Stimulated activated naive CD4-positive, alpha-beta T cell (primary cell): ENCODE measurements at places on chromosomes 16 and 17.

DNA sequence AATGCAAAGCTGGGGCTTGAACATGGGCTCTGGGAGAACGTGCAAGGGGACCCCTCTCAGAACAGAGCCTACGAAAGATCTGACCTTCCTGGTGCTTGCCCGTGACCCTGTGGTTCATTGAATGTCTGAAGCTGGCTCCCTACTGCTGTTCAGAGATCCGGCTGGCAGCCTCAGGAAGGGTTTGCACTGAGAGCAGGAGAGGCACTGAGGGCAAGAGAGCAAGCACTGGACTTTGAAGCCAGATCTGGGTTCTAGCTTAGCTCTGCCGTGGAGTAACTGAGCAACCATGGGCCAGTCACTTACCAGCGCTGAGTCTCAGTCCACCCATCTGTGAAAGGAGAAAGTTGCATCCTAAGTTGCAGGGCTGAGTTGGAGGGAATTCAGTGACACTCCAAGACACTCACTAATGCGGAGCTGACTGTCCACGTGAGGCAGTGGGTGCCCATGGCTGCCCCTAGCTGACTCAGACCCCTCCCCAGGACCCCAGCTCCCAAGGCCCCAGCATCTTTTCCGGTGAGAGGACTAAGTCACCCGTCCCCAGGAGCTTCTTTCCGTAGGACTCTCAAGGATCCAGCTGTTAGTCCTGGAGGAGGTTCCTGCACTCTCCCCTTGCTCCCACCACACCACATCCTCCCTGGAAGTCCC is 41.3 kb downstream of the BEAN1 start:
- DNase-seq, result no peak

- DNase-seq, result no peak
Measured at GRCh38 chr17:82230609-82231311, 1.9 kb downstream of the SLC16A3 start.

DNA sequence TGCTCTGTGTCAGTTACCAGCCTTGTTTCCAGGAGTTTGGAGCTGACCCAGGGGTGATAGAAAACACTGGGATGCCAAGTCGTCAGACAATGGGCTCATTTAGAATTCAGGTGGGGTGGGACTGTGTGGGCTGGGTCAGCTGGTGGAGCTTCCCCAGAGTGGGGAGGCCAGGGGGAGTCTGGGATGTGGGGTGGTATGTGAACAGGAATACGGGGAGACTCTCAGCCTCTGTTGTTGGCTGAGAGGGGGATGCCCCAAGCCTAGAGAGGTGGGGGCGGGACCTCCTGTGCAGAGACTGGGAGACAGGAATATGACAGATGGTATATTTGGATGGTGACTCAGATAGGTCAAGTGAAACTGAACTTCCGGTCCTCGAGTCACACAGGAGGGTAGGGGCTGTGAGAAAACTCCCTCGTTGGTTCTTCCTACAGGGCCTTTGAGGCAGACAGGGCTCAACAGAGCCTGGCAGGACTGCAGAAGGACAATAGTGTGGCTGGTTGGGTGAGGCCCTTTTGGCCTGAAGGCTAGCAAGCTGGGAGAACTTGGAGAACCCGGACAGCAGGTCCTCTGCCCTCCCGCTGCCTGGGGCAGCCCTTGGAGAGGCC is 23.7 kb downstream of the CDH1 start:
- no peak for DNase-seq

DNA sequence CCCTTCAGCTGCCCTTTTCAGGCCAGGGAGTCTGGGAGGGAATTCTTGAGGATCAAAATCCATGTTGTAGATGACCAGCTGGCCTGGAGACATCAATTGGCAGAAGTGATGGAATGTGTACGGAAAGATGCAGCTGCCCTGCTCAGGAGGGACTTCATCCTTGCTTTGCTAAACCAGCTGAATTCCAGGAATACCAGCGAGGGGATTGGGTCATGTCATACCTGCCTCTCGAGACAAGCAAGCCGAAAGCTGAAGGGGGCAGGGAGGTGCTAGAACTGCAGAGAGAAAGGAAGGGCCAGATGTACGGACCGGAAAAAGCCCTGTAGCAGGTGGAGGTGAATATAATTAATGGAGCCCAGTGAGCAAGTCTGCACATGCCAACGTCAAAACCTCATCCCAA is 25.6 kb upstream of the NTN1 start:
- DNase-seq, result no peak

DNA sequence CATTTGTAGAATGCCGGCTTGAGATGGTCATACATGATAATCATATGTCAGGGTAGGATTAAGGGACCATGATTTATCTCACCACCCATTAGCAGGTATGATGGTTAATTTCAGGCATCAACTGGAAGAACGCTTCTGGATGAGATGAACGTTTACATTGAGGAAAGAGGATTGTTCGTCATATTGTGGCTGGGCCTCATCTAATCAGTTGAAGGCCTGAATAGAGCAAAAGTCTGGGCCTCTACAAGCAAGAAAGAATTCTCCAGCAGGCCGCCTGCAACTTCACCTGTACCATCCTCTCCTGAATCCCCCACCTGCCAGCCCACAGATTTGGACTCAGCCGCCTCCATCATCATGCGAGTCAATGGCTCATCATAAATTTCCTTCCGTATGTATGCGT is 30.6 kb upstream of the XYLT1 start:
- DNase-seq, result no peak

- no peak for DNase-seq
Measured at GRCh38 chr17:58354541-58355216, 2.7 kb upstream of the SUPT4H1 start.

DNA sequence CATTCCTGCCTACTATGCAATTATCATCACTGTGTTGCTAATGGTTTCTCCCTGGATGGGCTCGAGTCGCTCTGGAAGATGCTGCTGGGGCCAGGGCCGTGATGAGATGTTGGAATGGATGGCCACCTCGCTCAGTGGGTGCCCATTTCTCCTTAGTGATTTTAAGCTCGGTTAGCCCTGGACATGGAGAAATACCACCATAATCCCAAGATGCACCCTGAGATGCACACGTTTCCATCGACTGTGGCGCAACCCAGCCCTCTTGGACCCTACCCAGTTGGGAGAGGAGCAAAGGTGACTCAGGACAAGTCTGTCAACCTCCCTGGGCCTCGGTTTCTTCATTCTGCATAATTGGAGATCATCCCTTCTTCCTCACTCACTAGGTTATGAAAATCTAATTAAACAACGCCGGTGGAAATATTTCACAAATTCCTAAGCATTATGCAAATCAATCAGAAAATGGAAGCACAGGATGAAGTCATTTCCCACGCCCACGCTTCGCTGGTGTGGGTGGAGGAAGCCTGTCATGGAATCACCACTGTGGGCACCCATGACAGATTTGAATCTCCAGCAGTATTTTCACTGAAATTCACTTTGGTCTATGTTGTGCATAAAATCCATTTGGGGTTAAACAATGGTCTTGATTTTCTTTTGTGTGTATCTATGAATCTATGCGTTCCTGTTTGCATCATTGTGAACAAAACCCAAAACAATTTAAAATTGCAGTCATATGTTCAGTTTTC is 195.2 kb downstream of the AXIN2 start:
- DNase-seq, result no peak

- no peak for DNase-seq
Measured at GRCh38 chr17:17082878-17083277, 40.6 kb downstream of the MPRIP start.

GRCh38 chr17:82320956-82321927 is 3.8 kb upstream of the CD7 start:
- peak; percentile 77 for DNase-seq

- peak; percentile 47 for DNase-seq
Measured at GRCh38 chr16:1781758-1782407, 488 bp downstream of the SPSB3 start.

DNA sequence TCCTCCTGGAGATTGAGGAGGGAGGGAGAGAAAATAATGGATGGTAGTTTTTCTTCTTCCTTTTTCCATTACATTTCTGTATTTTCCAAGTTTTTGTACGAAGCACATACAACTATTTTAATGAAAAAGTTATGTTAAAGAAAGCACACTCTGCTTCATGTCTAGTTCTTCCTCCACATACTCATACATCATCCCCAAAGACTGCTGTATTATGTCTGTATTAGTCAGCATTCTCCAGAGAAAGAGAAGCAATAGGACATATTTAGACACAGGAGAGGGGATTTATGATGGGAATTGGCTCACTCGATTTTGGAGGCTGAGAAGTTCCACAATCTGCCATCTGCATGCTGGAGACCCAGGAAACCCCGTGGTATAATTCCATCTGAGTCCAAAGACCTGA is 10.1 kb upstream of the ACSM2A start:
- no peak for DNase-seq

DNA sequence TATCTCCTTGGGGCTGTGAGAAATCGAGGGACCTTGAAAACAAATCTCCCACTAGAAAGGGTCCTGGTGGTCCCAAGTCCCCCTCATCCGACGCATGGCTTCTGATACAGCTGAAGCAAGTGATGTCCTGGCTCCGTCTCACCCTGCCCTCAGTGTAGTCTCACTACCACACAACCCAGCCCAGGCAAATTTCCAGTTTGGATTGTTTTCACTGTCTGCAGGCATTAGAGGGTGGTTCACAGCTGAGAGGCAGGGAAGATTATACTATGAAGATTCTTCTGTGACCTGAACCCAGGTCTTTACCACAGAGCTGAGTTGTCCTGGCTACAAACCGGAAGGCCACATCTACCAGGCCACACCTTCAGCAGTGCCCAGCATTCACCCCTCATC is 17.7 kb downstream of the ZNHIT3 start:
- no peak for DNase-seq

- DNase-seq, result no peak
Measured at GRCh38 chr17:70969521-70970034, 800.2 kb downstream of the KCNJ2 start.

- no peak for DNase-seq
Measured at GRCh38 chr16:84826558-84826941, 6.8 kb downstream of the CRISPLD2 start.

DNA sequence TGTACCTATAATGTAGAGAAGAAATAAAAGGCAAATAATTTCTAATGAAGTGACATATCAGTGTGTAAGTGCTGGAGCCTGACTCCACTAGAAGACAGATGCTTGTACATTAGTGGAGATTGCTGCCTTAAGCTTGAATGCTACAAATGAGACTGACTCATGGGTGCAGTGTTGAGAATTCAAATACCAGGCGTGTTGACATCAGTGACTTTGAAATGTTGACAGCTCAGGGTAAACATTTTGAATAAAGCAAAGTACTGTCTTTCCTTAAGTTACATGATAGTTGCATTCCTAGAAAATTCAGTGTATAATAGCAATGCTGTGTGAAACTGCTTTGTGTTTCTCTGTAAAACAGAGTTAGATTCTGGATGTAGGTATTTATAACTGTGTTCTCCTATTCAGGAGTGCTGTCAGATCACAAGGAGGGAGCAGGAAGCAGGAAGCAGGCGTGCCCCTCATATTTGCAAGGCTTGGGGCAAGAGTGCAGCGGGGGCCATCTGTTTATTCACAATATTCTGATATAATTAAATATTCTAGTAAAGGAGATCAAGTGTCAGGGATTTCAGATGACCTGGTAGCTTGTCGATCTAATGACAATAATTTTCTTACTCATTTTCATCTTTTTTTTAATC is 119.0 kb downstream of the SPECC1 start:
- DNase-seq, result no peak

DNA sequence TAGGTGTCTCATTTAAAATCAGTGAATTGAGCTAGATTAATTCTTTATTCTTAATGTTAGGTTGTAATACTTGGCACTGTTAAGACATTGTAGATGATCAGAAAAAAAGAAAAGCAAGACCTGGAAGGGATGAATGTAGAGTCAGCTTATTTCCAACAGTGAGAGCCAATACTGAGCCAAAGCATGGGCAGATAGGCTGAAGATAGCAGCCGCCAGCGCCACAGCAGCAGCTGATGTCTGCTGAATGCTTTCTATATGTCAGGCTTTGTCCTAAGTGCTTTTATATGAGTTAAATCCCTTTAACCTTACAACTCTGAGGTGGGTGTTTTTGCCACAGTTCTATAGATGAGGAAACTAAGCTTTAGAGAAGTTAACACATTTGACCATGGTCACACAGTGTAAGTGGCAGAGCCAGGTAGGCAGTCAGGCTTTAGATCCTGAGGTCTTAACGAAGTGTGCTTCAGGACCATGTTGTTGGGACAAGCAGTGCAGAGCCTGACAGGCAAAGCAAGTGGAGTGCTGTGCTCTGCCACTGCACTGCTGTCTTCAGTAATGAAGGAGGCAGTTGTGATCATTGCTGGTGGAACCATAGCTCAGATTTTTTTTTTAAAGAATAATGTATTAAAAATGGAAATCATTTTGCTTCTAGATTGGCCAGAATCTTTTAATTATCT is 25.9 kb downstream of the TNRC6A start:
- no peak for DNase-seq

- DNase-seq, result no peak
Measured at GRCh38 chr16:21620592-21620991, 21.2 kb downstream of the METTL9 start.

GRCh38 chr16:12225806-12226465 is 249.4 kb downstream of the SNX29 start:
- no peak for DNase-seq

DNA sequence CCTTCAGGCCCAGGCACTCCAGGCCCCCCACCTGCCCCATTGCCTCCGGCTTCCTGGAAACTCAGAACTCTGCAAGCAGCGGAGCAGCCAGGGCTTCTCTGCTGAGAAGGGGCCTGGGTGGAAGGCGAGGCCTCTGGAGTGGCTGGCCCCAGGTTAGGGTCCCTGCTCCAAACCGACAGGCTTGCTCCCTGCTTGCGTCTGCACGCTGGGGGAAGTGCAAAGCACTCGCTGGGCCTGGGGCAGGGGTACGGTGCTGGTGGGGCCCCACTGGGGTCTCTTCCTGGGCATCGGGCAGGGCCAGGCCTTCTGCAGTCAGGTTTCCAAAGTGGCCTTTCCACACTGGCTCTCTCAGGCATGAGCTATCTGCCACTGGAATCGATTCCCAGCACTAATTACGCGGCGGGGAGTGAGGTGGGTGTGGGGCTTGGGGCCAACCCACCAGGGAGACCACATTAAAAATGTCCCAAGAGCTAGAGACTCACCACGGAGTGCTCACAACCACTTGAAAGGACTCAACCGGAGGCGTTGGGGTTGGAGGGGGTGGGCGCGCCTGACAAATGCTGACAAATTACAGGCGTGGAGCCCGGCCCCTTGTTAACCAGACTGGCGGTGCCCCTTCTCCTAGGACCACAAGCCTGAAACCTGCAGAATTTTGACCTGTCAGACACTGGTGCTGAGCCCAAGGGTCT is 17.9 kb downstream of the FAM83G start:
- no peak for DNase-seq
